T-helper 2 cell (primary cell): ENCODE measurements at places on chromosomes 2 and 18.

DNA sequence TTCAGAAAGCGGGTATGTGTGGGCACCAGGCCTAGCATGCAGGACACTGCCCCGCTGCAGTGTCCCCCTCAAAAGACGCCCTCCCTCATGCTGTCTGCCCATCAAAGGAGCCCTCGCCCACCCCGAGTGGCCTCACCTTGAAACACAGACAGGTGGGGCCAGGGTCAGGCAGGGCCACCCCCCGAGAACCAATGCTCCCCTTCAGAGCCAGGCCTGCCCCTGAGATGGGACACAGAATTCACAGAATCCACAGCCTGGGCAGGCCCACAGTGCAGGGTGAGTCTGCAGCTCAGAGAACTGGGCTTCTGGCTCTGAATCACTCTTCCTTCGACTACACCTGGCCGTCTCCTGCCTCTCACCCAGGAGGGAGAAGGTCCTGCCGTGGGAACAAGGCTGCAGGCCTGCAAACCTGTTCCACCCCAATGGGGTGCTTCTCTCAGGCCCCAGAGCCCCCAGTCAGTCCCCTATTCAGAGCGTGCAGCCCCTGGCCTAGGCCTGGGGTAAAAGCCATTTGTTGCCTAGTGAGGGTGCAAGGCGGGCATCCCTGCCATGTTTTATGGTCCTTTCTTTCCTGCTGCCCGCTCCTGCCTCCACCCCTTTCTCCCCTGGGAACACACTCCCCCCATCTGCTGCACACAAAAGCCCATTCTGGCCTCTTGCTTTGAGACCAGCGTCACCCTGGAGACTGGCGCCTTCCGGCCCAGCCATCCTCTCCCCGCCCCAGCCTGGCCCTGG, 11.3 kb upstream of the ARHGEF4 start:
- no peak for DNase-seq

- DNase-seq: no peak
Measured at GRCh38 chr2:234879671-234880455, 72.0 kb upstream of the SH3BP4 start.

GRCh38 chr18:42069036-42069435, 114.0 kb downstream of the PIK3C3 start:
- DNase-seq: no peak

GRCh38 chr18:63402246-63403162, 19.8 kb downstream of the VPS4B start:
- no peak for DNase-seq

- DNase-seq: no peak
Measured at GRCh38 chr2:231819447-231820042, 33.3 kb downstream of the COPS7B start.

DNA sequence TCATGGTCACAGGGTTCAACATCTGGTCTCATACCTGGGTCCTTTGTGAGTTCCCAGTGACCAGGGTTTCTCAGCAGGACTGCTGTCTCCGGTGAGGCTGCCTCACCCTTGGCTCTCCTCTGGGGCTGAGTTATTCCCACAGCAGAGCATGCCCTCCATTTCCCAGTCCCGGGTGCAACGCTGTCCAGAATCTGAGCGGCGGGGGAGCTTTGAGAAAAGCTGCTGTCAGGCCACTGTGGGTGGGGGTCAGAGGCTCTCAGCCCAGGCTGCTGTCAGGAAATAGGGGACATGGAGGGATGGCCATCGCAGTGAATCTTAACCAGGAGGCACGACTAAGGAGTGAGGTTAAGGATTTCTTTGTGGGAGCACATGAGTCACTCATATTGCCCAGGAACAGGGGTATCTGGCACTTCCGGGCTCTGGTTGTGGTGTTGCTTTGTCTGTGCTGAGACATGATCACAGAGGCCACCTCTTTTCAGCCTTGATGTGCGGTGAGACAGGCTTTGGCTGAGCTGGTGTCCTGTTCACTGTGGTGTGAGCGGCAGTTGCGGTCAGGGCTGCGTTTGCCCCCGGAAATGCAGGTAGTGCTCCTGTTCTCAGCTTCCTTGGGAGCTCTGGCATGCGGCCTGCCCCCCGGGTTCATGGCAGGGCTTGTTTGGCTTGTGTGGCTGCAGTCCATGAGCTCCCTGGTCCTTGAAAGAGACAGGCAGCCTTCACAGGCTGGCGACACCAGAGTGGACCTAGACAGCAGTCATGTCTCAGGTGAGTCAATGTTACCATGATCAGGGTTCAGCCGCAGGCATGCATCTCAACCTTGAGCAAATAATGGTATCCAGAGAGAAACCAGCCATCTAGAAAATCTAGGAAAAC, 310.7 kb upstream of the MYT1L start:
- DNase-seq: no peak

GRCh38 chr2:98301469-98301868, 44.8 kb upstream of the CNGA3 start:
- no peak for DNase-seq

DNA sequence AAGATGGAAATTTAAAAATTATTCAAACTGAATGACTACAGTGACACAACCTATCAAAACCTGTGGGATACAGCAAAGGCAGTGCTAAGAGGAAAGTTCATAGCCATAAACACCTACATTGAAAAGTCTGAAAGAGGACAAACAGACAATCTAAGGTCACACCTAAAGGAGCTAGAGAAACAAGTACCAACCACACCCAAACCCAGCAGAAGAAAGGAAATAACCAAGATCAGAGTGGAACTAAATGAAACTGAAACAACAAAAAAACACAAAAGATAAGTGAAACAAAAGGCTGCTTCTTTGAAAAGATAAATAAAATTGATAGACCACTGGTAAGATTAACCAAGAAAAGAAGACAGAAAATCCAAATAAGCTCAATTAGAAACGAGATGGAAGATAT, 247.2 kb upstream of the ZNF804A start:
- no peak for DNase-seq

DNA sequence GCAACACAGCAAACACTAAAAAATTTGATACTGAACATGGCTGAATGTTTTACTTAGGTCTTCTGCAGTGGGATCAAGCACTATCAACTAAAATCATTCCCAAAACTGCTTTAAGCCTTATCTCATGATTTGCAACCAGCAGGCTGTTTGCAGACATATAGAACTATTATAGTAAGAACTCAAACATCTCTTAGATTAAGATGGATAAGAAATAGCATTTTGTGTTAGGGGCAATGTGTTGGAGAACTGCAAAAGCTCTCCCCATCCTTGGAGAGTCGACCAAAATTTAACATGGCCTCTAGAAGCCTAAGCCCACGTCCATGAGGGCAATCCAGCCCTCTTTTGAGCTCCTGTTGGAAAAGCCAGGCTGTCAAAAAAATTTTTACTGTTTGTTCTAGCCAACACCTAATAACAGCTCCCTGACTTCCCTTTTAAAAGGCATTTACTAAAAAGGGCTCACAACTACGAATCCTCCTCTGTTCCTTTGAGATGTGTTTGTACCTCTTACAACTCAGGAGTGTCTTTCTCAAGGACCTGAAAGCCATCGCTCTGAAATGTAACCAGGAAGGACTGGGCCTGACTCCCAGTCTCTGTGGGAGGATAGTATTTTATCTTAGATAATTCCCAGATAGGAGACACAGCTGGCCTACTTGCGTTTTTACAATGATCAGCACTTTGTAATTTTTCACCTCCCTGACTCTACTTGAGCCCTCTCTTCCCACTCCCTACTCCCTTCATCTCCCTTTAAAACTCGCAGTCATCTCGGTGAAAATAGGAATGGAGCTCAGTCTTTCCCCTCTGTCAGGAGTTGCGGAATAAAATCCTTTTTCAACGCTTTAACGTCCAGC, 1.4 kb downstream of the KRCC1 start:
- DNase-seq: no peak
